ENCODE measurements at places on chromosomes 6 and 20.

DNA sequence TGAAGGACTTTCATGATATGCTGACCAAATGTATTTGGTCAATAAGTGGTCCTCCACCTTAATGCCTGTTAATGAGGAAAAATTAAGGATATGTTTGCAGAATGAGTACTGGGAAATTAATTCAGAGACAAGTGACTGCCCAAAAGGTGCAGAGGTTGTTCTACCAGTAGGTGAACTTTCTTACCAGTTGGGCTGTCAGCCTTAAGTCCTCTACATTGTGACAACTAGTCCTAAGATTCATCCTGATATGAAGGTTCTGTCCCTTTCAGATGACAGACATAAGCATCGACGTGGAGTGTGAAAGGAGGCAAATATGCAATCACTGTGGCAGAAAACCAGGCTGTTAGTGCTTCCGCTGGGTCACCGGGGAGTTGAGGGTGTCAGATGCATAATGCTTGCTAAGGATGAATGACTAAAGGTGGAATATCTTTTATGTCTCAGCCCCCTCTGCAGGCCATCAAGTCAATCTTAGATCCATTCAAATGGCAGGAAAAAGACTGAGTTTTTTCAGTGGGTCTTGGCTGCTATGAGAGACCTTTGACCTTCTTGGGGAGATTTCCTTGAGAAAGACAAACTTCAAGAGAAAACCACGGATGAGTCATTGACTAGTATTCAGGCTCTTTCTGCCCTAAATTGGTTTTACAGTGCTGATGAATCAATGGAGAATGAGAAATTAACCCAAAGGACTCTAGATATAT, 226.0 kb downstream of the TPBG start:
- DNase-seq: peak; percentile 68

DNA sequence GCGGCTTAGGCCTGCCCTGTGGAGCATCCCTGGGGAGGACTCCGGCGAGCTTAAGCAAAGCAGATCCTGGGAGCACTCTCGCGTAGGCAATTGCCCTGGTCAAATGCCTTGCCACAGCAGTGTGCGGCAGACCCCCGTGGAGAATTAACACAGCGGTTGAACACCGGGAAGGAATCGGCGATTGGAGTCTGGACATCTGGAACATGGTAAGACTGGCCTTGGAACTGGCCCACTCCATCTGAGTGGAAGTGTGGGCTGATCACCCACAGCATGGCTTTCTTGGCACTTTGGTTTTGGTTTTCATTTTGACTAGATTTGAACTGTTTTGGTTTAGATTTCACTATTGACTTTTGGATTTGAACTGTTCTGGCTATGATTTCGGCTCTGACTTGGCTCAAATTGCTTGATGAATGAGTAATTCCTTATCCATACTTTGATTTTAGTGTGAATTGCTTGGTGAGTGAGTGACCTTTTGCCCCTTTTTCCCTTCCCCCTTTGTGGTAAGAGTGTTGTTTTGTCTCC, 300.7 kb downstream of the RNGTT start:
- no peak for DNase-seq

- DNase-seq: no peak
These were observed 135.2 kb downstream of the KCNQ5 start for GRCh38 chr6:72757048-72757447.

DNA sequence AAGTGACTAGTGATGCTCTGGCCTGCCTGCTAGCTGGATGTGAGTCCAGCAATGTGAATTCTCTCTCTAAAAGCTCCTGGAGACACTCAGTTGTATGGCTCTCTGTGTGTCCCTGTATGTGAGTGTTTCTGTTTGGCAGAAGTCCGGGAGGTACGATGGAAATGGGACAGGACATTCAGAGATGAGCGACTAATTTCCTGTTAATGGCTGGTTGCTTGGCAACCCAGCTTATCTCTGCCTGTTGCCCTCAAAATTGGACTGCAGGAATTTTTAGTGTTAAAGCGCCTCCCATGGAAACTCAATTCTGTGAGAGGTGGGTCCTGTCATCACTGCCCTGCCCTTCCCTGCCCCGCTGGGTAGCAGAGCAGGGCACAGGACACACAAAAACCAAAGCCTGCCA, 136.8 kb upstream of the LRFN2 start:
- DNase-seq: no peak

DNA sequence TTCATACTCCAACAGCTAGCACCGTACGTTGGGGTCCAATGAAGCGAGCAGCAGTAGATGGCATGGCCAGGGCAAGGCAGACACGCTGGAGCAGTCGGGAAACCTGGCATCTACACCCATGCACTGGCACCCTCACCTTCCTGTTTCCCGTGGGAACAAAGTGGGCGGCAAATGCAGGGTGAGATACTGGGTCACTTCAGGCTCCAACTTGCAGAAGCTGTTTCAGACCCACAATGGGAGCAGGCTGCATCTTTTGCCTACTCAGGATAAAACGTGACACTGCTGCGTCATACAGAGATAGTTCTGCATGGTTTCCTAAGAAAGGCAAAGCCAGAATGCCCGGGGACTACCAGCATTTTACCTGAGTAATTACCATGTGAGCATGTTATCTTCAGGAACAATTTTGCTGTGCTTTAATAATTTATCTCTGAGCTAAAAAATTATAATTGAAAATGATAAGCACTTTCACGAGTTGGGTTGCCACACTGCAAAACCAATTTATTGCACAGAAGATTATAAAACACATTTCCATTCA, 10.9 kb upstream of the CD93 start:
- DNase-seq: no peak

- DNase-seq: no peak
These were observed 45.0 kb downstream of the FAM83B start for GRCh38 chr6:54891536-54891935.

All from epithelial cell of proximal tubule (primary cell).